ENCODE measurements at places on chromosomes 16 and 17.
A peak's percentile ranks its signal among the peaks of the same experiment; 100 is the strongest.

DNA sequence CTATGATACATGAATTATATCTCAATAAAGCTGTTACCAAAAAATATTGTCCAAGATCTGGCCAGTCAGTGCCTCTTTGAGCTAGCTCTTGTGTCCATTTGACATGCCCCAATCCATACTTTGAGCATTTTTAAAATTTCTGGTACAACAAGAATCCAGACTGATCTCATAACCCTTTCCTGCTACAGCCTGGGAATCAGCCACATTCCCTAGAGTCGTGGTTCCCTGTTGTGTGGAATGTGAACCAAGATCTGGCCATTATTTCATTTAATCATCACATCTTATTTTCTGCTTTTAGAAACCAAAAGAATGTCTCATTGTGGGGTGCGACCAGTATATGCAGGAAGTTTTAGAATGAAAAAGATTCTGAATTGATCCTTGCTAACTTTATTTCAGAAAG lies 34.3 kb upstream of the RPRML start:
- H3K27me3 ChIP-seq: no peaks in the 10 kb centered on the region
- H3K27ac ChIP-seq: no peak overlapping the region
- no peak overlapping the region for H3K4me3 ChIP-seq

DNA sequence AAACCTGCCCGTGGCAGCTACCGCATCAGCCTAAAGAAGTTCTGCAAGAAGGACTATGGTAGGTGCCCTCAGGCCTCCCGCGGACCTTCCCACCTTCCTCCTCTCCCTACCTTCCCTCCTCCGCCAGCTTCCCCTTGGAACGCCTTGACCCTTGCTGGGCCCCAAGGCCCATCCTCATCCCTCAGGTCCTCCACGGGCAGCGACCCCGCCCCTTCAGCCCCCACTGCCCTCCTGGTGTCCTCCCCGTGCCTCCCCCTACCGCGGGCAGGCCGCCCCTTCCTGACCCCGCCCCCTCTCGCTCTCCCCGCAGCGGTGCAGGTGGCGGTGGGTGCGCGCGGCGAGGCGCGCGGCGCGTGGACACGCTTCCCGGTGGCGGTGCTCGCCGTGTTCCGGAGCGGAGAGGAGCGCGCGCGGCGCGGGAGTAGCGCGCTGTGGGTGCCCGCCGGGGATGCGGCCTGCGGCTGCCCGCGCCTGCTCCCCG lies 1.4 kb upstream of the TBC1D24 start:
- H3K27ac ChIP-seq: no peak overlapping the region
- H3K27me3 ChIP-seq: peaks cover 47% of the 10 kb centered on the region
- H3K4me3 ChIP-seq: peak overlapping the region; percentile 84
- H3K36me3 ChIP-seq: no peaks in the 10 kb centered on the region

DNA sequence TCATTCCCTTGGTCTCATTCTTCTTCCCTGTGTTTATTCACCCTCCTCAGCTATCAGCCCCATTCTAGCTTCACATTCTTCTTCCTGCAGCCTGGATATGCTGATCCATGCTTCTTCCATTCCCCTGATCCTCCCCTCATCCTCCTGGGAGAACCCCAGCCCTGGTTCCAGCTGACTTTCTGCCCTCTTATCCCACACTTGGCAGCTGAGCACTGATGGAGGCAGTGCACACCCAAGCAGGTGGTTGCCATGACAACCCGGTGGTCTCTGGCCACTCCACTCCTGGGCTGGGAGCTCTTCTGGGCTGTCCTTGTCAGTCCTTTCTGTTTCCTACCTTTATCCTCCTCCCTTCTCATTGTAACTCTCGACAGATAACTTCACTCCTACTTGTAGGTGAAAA lies 16.7 kb upstream of the TUBG2 start:
- H3K27ac ChIP-seq: no peak overlapping the region
- no peak for DNase-seq
- no peaks in the 10 kb centered on the region for H3K36me3 ChIP-seq

GRCh38 chr16:85921026-85921425 lies 22.1 kb downstream of the IRF8 start:
- H3K27me3 ChIP-seq: no peaks in the 10 kb centered on the region
- no peak overlapping the region for H3K4me3 ChIP-seq
- H3K36me3 ChIP-seq: peaks cover 18% of the 10 kb centered on the region
- H3K27ac ChIP-seq: no peak overlapping the region
- DNase-seq: peak; percentile 20

GRCh38 chr17:27477050-27477888 lies 21.0 kb downstream of the KSR1 start:
- H3K36me3 ChIP-seq: no peaks in the 10 kb centered on the region
- H3K27ac ChIP-seq: no peak overlapping the region
- peaks cover 48% of the 10 kb centered on the region for H3K4me1 ChIP-seq

GRCh38 chr16:87587636-87588035 lies 14.7 kb upstream of the JPH3 start:
- H3K36me3 ChIP-seq: no peaks in the 10 kb centered on the region
- H3K4me3 ChIP-seq: no peak overlapping the region
- H3K4me1 ChIP-seq: peaks cover 5% of the 10 kb centered on the region

DNA sequence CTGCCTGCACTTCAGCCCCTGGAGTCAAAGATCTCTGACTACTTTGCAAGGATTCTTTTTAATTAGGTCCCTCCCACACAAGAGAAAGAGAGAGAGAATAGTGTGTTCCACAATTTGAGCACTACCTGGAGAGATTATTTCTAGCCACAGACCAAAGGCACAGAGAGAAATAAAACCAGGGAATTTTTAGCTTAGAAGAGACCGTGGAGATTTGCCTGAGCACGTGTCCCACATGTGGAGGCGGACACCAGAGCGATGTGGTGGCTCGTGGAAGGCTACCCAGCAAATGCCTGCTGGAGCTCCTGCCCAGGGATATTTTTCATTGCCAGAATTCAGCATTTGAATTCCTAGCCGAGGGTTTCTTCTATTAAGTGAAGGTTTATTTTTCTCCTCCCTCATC lies 50.6 kb downstream of the MGAT5B start:
- DNase-seq: no peak
- peaks cover 12% of the 10 kb centered on the region for H3K27me3 ChIP-seq
- H3K4me1 ChIP-seq: no peaks in the 10 kb centered on the region
- no peaks in the 10 kb centered on the region for H3K36me3 ChIP-seq
- H3K27ac ChIP-seq: no peak overlapping the region

DNA sequence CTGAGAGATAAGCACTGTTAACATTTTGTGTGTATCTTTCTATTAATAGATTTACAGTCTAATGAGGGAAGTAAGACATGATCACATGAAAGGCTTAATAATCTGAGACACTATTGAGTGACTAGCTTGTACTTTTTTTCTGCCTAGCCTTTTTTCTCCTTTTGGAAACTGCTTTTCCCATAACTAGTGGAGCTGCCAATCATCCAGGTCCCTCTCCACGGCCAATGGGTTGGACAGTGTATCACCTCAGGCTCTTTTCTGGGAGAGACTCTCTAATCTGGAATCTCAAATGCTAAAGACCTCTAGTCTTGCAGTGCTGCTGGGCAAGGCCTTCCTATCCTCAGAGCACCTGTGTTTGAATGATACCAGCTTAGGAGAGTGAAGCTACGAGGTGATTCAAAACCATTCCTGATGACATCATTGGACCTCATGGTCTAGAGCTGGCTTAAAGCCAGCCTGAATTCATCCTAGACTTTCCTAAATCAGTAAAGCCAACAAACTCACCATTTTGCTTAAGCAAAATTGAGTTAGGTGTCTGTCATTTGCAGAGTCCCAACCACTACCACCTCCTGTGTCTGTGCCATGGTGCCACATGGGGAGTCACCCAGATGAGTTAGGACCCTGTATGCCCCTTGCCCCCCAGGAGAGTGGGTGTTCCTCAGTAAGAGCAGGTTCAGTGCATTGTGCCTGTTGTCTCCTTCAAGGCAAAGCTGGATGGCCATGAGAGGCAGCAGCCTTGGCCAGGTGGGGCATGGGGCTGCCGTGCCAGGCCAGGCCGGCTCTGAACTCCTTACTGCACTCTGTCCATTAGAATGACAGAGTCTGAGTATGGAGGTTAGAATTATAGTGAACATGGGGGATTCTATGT lies 62.9 kb downstream of the SPECC1 start:
- no peak for DNase-seq
- no peaks in the 10 kb centered on the region for H3K36me3 ChIP-seq
- no peaks in the 10 kb centered on the region for H3K27me3 ChIP-seq
- peaks cover 23% of the 10 kb centered on the region for H3K4me1 ChIP-seq
- H3K27ac ChIP-seq: no peak overlapping the region

DNA sequence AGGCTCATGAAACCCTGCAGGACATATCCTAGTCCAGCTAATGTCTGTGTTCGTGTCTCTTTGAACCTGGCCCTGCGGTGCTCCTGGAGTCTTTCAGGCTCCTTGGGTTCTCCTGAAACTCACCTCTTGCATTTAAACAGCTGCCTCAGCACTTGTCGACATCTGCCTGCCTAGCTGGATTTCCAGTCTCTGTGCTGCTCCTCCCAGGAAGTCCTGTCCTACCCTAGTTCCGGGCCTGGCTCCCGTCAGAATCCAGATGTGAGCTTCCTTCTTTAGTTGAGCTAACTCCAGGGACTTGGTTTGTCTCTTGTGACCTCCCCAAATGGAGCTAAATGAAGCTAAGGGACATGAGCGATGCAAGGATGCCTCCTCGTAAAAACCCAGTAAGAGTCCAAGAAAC lies 155.2 kb upstream of the PIRT start:
- H3K27ac ChIP-seq: no peak overlapping the region
- DNase-seq: no peak
- no peaks in the 10 kb centered on the region for H3K4me1 ChIP-seq
- H3K27me3 ChIP-seq: peaks cover 10% of the 10 kb centered on the region
- H3K4me3 ChIP-seq: no peak overlapping the region
- H3K36me3 ChIP-seq: no peaks in the 10 kb centered on the region

DNA sequence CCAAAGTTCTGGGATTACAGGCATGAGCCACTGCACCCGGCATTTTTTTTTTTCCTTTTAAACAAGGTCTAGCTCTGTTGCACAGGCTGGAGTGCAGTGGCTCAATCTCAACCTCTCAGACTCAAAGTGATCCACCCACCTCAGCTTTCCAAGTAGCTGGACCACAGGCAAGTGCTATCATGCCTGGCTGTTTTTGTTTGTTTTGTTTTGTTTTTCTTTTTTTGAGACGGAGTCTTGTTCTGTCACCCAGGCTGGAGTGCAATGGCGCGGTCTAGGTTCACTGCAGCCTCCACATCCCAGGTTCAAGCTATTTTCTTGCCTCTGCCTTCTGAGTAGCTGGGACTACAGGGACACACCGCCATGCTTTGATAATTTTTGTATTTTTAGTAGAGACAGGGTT lies 19.1 kb upstream of the ZC3H7A start:
- no peaks in the 10 kb centered on the region for H3K36me3 ChIP-seq
- no peak for DNase-seq
- H3K4me3 ChIP-seq: no peak overlapping the region
- H3K27ac ChIP-seq: no peak overlapping the region

DNA sequence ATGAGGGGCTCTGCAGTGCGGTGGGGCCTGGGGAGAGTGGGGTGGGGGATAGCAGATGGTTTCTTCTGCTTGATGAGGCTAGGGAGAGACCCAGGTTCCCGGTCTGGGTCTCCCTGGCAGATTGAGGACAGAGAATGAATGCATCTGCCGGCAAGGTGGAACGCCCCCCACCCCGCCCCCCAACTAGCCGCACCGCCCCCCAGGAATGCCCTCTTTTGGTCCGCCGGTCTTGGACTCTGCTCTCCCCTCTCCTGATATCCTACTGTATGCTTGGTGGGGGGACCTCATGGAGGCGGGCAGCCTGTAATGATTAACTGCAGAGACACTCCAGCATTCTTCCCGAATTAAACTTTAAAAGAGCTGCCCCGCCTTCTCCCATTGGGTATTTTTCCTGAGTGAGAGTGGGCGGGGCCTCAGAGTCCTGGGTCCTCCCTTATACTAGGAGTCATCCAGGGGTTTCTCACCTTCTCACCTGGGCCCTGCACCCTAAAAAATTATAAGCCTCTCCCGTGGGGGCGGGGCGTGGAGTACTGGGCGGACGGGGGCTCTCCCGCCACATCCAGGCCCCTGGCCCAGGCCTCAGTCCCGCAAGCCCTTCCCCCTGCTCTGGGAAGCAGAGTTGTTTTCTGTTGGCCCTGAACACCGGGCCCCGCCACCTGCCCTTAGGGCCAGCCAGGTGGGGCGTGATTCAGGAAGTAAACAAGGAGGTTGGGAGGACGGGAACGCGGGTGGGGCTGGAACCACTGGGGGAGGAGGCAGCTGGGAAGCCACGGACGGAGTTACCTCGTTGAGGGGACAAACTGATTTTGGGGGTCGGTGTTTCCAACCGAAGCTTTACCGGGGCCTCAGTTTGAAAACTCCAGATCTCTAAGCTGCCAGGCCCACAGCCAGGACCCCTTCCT lies 1.5 kb downstream of the GRB7 start:
- peaks cover 24% of the 10 kb centered on the region for H3K4me1 ChIP-seq
- peak overlapping the region; percentile 62 for H3K4me3 ChIP-seq
- peaks cover 39% of the 10 kb centered on the region for H3K27me3 ChIP-seq
- H3K36me3 ChIP-seq: peaks cover 8% of the 10 kb centered on the region
- DNase-seq: peak; percentile 83

DNA sequence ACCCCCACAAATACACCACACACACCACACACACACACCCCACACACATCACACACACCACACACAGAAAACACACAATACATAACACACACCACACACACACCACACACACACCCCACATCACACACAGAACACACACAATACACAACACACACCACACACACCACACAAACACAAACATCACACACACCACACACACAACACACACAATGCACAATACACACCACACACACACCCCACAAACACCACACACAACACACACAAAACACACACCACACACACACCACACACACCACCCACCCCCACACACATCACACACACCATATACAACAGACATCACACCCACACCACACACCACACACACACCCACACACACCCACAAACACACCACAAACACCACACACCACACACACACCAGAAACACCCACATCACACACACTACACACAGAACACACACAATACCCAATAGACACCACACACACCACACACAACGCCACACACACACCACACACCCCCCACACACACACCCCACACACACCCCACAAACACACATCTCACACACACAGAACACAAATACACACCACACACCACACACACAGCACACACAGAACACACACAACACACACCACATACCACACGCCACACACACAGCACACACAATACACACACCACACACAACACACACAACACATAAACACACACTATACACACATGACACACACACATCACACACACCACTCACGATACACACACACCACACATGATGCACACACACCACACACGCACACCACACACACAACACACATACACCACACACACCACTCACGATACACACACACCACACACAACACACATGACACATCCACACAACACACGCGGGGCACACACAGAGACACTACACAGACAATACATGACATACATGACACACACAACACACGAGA lies 11.0 kb upstream of the GCGR start:
- no peak overlapping the region for H3K4me3 ChIP-seq
- no peaks in the 10 kb centered on the region for H3K36me3 ChIP-seq
- no peaks in the 10 kb centered on the region for H3K27me3 ChIP-seq
- DNase-seq: no peak
- H3K4me1 ChIP-seq: no peaks in the 10 kb centered on the region

DNA sequence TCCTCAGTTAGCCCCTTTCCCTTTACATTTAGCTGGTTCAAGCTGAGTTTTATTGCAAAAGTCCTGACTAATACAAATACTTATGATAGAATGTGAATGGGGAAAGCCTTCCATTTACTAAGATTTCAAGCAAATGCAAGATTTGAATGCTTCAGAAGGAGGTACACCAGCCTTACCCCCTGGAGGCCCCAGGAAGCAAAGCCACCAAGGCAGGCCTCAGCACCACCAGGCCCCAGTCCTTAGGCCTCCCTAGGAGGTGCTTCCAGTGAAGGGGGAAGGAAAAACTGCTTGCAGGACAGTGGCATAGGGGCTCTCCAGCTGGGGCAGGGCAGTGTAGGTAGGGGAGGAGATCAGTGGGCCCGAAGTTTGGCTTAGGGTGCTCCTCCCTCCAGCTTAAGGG lies 7.3 kb upstream of the PRPSAP2 start:
- no peak for DNase-seq
- no peak overlapping the region for H3K27ac ChIP-seq
- no peak overlapping the region for H3K4me3 ChIP-seq
